Activated CD4-positive, alpha-beta T cell treated with anti-CD3 and anti-CD28 coated beads for 24 hours (primary cell): ENCODE measurements at places on chromosomes 3 and 15.

DNA sequence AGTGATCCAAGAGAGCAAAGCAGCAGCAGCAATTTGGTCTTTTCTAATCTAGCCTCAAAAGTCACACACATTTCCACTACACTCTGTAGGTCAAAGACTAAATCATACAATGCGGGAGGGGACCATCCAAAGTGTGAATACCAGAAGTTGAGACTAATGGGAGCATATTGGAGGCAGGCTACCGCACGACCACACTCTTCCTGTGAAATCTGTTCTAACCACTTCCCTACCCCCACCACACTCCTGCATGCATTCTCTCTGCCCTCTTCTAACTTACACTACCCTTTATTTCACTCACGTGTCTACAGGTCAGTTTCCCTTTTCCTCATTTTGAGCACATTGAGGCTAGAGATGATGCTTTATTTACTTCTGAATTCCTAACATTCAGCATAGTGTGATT is 23.7 kb upstream of the PRTG start:
- DNase-seq: no peak

- no peak for DNase-seq
Measured at GRCh38 chr3:39156421-39156820, 3.0 kb upstream of the CSRNP1 start.

- no peak for DNase-seq
Measured at GRCh38 chr15:85704066-85704465, 90.7 kb downstream of the KLHL25 start.

GRCh38 chr3:15501126-15501525 is 20.4 kb downstream of the COLQ start:
- DNase-seq: no peak

GRCh38 chr3:46356909-46357308 is 3.0 kb downstream of the CCR2 start:
- no peak for DNase-seq

DNA sequence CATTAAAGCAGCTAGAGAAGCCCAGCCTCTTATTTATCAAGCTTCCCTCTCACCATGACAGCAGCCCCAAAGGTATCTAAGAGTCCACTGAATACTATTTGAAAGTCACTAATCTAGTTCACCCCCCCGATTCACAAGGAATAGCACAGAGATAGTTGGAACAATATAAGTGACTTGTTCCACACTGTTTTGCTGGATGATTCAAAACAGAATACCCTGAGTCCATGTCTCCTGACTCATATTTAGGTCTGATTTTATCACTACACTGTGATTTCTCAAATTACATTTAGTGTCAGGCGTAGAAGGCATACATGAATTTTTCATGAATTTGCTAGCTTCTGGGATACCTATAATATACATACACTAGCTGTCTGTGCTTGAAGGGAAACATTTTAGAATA is 18.7 kb upstream of the EOGT start:
- no peak for DNase-seq

DNA sequence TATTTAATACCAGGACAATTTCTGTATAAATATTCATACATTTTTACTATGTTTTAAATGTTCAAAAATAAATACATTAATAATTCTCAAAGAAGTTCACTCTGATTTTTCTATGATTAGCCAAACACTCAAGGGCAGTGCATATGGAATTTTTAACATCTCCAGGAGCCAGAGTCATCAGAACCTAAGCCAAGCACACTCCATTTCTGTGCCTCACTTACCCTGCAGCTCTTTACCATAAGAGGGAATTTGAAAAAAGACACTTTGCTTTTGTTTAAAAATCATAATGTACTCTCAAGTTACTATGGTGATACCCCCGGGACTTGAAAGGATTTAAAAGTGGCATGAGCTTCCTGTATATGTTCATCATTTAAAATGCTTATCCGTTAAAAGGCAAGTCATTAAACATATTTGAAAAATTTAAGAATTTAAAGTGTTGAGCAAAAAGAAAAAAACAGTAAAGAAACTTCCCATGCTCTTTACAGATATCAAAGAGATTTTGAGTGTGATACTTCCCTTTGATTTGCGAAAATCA is 747.4 kb upstream of the NECTIN3 start:
- no peak for DNase-seq

GRCh38 chr3:152254041-152254440 is 14.7 kb upstream of the MBNL1 start:
- DNase-seq: no peak

DNA sequence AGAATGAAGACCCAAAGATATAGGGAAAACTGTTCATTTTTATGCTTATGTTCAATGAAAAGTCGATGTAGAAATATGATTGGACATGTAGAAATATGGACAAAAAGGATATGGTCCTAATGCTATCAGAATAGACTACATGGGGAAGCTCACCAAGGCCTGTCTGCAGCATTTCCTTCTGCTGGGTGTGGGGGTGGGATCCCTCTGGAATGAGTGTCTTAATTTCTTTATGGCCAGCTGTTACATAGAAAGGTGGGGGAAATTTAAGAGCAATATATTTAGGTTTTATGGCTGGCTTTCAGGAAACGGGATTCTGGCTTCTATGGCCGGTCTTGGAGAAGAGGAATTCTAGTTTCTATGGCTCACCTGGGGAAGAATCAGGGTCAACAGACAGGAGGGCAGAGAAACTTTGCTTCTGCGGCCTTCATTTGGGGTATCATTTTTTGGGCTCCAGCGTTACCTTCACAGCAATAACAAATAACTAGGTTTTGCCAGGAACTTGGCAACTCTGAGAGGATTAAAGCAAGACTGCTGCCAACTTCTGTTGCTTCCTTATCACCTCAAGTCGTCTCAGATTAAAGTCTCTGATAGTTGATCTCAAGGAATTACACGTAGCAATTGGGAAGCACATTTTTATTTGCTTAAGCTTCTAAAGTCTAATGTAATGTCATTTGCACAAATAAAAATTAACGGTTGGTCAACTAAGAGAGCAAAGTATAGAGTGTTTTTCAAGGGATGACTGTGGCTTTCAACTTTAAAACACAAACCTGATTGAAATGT is 57.0 kb upstream of the GATM start:
- DNase-seq: no peak

DNA sequence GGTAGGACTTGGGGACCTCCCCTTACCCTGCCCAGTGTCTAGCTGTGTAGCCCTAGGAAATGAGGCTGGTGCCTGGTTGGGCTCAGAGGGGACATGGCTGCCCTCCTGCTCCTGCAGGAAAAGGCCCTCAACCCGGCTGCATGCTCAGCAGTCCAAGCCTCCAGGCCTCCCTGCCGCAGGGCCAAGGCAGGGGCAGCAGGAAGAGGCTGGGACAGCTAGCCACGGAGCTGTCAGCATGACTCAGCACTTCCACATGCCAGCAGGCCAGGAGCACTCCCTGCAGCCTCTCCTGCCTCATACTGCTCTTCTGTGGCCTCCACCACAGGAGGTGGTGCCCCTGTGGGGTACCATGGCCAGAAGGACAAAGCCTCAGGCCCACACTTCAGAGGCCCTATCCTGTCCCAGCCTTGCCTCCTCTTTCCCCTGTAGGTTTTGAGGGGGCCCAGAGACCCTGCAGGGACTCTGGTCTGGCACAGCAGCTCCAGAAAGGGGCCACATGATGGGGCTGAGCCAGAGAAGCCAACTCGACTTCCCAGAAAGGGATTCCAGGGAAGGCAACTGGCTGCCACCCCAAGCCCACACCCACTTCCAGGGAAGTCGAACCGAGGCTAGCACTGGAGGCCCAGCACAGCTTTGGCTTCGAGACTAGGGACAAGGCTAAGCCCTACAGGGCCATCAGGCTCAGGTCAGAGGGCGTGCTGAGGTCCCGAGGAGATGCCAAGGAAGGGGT is 19.5 kb downstream of the TKT start:
- no peak for DNase-seq
